GM06990 (cell line): ENCODE measurements at places on chromosomes 4 and X.

DNA sequence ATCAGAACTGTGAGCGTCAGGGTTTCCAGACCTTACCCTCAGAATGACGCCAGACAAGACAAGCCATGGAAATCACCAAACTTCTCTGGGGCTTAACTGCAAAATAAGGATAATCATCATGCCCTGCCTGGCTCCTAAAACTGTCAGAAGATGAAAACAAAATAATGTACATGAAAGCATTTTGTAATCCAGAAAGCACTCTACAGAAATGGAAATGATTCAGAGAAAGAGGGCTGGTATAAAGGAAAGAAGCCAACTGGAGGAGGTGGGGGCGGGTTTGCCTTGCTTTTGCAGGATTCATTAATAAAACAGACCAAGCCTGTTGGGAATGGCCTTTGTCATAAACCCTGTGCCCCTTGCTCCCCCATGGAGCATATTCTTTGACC lies 47.3 kb downstream of the SEPSECS start:
- DNase-seq, result no peak

DNA sequence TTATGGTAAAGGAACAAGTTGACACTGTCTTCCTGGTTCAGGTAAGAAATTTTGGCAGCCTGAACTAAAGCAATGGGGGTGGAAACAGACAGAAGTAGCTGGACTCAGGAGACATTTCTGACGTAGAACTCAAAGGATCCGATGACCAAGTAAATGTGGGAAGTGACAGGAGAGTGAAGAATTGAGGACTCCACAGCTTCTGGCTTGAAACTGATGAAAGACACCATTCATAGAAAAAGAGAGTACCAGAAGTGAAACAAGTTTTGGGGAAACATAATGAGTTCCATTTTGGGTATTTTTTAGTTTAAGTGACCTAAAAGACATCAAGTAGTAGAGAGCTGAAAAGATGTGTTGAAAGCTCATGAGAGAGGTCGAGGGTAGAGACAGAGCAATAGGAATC lies 5.7 kb downstream of the FAM120C start:
- DNase-seq, result no peak

GRCh38 chr4:85788604-85789003 lies 313.7 kb downstream of the ARHGAP24 start:
- no peak for DNase-seq

- peak; percentile 72 for DNase-seq
These were observed 56.4 kb downstream of the IRF2 start for GRCh38 chr4:184417802-184418511.

GRCh38 chr4:111930659-111931058 lies 214.6 kb upstream of the FAM241A start:
- DNase-seq, result peak; percentile 14

DNA sequence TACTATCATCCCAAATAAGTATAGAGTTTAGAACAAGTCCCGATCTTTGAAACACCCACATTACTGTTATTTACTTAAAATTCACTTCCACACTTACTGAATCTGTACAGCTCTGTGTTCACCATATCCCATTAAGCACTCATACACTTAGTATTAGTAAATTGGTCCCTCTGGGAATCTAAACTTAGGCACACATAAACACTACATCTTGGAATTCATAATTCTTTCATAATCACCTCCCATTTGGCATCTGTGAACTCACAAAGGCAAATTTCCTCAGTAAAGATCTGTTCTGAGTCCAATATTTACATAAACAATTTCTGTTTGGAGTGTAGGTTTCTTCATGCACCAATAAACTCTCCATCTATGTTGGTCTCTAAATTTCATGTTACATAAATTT lies 52.6 kb upstream of the PPARGC1A start:
- DNase-seq, result no peak

- DNase-seq, result no peak
These were observed 1.6 kb upstream of the UNC5C start for GRCh38 chr4:95550115-95550987.

- no peak for DNase-seq
These were observed 13.1 kb upstream of the EOLA1 start for GRCh38 chrX:149527705-149528104.

- no peak for DNase-seq
These were observed 142.1 kb downstream of the BCOR start for GRCh38 chrX:39955625-39956024.

GRCh38 chr4:54872261-54872660 lies 214.5 kb downstream of the KIT start:
- no peak for DNase-seq

GRCh38 chrX:126701380-126701779 lies 118.1 kb upstream of the PRR32 start:
- DNase-seq, result no peak

- no peak for DNase-seq
These were observed 36.3 kb downstream of the ARAP2 start for GRCh38 chr4:36207831-36208520.

DNA sequence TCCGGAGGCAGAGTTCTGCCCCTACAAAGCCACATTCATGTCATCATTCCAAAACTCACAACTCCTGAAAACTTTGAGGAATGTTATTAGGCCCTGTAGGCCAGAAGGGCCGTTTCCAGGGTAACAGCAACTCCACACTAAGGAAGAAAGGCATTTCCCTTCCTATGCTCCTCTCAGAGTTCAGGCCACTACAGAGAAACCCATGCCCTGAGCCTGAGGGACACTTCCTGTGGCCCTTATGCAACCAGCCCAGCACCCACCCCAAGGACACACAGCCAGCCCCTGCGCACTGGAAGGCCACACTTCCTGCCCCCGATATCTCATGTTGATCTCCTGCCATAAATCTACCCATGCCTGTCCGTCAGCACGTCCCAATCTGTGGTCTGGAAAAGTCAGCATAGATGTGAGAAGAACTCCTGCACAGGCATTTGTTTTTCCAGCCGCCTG lies 289.3 kb downstream of the BCOR start:
- DNase-seq, result no peak

DNA sequence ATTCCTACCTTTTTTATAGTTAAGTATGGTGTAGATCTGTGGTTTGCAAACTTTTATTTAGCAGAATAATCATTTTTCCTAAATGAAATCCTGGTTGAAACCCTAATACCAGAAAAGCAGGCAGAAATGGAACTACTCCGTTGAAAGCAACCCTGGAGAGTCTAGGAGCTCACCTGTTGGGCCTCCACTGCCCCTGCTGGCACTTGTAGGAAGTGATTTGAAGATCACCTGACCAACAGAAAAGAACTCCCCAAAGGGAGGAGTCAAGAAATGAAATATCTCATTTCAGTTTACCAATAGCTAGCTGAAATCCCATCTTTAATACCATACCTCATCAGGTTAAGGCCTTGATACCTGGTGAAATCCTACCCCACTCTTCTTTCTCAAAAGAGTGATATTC lies 277.1 kb downstream of the KLHL13 start:
- DNase-seq, result no peak

GRCh38 chr4:121594796-121595526 lies 101.8 kb downstream of the ANXA5 start:
- DNase-seq, result no peak

- DNase-seq, result no peak
These were observed 75.3 kb downstream of the PWWP3B start for GRCh38 chrX:106243376-106243775.

DNA sequence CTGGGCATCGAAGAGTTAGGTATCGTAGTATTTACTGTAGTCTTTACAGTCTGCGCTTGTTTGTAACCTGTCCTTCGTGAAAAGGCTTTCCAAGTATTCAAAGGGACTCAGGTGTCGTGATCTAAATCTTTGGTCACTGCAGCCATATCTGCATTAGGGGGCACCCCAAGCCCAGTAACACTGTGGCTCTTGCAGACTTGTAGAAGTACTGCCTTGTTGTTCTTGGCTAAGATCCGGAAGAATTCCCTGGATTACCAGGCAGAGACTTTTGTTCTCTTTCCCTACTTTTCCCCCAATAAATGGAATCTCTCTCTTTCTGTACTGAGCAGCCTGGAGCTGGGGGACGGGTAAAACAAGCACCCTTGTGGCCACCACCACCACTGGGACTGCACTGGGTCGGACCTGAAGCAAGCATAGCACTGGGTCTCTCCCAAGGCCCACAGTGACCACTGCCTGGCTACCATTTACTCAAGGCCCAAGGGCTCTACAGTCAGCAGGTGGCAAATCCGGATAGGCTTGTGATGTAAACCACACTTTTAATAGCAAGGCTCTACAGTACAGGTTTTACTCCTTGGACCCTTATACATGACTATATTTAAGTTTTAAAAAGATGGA lies 12.0 kb downstream of the CXorf58 start:
- DNase-seq, result no peak

GRCh38 chr4:53656421-53656981 lies 65.2 kb upstream of the LNX1 start:
- no peak for DNase-seq

DNA sequence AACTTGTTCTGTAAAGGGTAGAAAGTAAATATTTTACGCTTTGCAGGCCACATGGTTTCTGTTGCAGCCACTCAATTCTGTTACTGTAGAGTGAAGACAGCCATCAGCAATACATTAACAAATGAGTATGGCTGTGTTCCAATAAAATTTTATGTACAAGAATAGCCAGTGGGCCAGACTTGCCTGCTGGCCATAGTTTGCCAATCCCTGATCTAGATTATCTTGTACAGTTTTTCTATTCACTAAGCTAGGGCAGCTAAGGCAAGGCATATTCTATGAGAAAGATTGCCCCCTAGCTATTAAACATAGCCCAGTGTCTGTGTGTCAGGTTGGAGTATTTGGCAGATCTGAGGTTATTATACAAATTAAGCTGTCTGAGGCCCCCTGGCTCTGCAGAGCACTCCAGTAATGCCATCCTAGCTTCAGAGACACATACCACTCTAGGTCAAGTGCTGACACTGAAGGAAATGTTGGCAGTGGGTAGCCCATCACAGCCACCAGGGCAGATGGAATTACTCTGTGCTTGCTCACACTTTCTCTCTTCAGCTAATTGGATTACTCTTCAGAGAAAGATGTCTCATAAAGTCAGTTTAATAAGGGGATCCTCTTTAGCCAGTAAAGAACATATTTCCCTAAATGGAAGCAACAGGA lies 40.7 kb downstream of the MTTP start:
- DNase-seq, result no peak

DNA sequence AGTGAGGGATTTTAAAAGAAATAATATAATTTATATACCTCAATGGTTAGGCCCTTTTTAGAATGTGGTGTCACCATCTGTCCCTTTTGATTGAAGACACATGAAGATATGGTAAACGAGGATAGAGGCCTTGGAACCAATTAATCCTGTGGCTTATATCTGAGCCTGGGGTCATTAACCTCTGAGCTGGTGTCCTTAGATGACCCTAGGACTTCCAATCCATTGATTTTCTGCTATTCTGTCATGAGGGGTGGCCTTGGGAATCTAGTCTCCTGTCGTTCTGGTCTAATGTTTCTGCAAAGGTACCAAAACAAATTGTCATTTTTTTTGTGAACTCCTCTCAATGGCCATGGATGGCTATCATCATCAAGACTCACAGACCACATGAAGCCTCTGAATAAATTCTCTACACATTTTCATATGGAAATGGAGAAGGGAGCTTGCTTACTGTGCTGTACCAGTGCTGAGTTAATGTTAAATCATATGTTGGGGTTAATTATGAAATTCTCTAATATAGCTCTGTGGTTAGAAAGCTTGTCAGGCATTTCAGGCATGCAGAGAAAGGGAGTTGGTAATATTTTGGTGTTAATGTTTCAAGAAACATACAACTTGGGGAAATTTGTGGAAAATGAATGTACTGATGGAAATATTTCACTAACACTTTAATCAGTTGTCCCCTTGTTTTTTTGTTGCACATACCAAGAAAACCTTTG lies 204.2 kb upstream of the IL15 start:
- no peak for DNase-seq

GRCh38 chrX:112270991-112271390 lies 188.4 kb upstream of the TRPC5 start:
- no peak for DNase-seq

DNA sequence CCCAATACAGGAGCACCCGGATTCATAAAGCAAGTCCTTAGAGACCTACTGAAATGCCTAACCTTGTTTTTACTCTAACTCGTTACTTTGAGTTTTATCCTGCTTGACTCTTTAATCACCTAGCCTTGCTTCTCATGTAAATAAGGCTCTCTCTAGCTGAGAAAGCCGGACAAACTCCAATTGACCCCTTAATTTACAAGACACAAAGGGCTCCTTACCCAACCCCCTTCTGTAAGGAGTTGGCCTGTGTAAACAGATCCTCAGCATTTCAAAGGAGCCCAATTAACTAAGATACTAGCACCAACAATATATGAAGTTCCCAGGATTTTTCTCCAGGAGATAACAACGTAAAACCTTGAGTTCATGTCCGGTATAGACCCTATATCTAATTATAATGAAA lies 61.7 kb downstream of the CT47B1 start:
- no peak for DNase-seq

GRCh38 chrX:95718746-95719145 lies 965.9 kb upstream of the DIAPH2 start:
- DNase-seq, result no peak

DNA sequence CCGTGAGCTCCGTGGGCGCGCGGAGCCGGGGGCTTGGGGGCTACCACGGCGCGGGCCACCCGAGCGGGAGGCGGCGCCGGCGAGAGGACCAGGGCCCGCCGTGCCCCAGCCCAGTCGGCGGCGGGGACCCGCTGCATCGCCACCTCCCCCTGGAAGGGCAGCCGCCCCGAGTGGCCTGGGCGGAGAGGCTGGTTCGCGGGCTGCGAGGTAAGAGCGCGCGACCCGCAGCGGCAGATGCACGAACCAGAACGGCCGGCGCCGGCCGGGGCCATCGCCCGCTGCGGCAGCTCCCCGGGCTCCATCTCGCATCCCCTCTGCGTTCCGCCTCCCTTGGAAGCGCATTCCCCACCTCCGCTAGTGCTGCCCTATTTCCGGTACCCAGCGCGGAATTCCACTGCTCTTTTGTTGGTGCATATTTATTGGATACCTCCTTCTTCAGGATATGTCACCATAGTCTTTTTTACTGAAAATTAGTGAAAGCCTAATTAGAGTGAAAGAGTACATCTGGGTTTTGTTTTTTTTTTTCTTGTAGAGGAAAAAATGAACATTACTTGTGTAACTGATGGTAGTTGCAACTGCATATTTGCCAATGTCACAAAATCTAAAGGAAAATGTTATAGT lies 797 bp downstream of the PKD2 start:
- peak; percentile 61 for DNase-seq

DNA sequence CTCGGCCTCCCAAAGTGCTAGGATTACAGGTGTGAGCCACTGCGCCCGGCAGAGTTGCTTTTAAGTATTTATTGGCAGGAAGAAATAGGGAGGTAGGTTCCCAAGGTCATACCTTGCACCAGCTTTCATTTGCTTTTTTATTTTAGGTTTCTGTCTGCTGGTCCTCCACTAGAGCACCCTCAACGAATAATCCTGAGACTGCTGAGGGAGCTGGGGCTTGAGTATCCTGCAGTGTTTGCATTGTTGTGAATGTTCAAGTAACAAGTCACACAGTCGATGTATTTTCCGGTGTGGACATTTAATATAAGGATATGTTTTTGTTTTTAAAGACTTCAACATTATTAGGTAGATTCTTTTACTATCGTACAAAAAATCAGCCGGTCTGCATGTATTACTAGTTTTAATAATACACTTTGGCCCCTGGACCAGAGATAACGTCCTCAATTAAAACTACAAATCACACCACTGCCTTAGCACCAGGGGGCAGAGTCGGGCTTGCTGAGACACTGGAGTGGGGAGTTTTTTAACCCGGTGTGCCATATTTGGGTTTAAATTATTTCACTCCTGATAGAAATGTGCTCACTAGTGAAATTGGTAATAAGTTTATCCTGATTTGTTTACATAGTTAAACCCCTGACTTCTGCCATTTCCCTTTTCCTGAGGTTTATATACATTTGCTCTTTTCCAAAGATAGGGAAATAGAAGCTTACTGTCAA lies 11.6 kb downstream of the SMIM20 start:
- DNase-seq, result no peak

- no peak for DNase-seq
These were observed 115.1 kb downstream of the GALNTL6 start for GRCh38 chr4:171928336-171928735.
